ENCODE measurements at places on chromosomes 4 and X.

DNA sequence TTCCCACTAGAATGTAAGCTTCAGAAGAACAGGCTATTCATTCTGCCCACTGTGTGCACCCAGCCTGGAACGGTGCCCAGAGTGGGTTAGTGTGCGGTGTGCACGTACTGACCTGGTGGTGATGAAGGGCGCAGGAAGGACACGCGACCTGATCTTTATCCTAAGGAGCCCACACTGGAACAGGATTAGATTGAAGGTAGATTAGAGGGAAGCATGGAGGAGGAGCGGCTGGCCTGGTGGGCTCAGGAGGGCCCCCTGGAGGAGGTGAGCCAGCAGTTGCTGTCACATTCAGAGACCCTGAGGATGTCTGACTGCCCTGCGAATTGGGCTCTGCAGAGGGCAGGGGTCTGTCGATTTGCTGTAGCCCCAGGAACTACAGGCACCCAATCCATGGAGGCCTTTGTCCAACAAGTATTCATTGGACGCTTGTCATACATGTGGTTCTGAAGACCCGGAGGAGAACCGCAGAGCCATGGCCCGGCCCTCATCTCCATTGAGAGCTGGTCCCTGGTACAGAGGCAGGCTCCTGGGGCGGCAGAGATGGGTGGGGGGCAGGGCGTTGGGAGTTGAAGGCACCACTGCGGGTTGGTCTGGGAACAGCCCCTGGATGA is 73.2 kb downstream of the HTRA3 start:
- DNase-seq: no peak

- no peak for DNase-seq
Observed at GRCh38 chr4:173807347-173807746, 277.3 kb upstream of the HAND2 start.

GRCh38 chrX:139691843-139692505 is 16.0 kb downstream of the MCF2 start:
- DNase-seq: no peak

GRCh38 chr4:96895826-96896225 is 1055.9 kb downstream of the PDHA2 start:
- DNase-seq: no peak

- no peak for DNase-seq
Observed at GRCh38 chr4:112251019-112251643, 19.5 kb downstream of the AP1AR start.

DNA sequence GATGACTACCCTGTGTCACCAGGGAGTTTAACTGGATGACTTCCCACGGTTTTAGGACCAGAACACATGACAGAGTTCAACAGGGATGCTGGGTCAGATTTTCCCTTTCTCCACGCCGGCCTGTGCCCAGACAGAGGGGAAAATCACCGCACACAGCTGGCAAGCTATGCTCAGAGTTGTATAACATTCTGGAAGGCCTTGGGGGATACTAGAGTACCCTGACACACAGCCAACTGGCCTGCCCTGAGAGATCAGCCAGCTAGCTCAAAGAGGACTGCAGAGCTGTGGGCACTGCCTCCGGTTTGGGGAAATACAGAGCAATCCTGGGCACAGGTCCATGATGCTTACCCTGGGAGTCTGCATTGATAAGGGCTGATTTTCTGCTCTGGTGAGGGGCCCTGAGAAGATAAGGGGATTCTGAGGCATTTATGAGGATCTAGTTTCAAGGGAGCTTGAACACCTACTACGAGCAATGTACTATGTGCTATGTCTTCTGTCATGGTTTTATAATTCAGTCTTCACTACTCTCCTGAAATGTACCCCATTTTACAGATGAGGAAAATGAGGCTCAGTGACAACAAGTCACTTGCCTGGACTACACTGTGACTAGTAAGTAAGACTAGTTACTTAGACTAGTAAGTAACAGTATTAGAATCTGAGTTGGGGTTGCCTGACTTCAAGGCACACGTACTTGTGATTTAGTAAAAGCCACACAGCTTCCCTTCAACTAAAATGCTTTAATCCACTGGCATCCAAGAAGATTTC is 14.7 kb downstream of the C4orf54 start:
- no peak for DNase-seq

DNA sequence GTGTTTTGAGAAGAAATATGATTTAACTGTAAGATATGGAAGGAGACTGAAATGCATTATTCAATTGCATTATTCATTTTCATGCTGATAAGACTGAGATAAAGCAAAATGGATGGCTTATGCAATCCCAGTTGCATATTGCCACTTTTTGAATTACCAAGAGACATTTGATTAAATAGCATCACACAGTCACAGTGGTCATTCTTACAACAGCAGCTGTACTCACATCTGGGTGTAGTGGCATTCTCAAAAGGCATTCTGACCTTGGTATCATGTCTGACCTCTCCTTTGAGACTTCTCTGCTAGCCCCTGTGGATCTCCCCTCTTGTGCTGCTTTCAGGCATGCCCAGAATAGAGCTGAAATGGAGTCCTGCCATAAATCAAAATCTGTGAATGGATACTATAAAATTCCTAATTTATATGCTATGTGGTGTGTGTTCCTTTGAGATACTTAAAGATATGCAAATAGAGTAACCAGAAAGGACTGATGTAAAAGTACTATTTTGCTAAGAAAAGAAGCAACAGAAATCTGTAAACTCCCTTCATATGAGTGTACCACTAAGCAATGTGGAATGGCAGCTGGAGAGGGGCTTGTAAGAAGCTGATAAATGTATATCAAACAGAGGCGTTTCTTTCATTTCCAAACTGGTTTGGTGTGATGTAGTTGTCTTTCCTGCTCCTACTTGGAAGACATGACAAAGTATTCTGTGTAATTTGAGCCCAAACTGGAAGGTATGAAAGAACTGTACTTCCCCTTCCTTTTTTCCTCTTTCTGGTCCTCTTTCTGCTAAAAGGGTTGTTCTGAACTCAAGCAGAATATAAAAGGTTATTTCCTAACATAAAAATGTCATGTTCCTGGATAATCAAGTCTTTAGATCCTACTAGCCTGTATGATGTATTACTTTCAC is 25.4 kb upstream of the METAP1 start:
- no peak for DNase-seq

DNA sequence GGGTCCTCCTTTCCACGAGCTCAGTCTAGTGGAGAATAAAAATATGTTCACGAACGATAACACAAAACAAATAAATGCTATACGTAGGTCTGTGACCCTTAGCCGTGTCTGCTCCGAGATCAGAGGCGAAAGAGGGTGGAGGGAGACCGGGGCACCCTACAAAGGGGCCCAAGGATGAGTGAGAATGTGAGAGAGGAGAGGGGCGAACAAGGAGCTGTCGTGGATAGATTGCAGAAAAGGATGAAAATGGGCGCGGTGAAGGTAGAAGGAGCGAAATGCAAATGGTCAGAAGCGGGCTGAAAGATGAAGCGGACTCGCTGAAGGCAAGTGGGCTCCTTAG is 6.2 kb upstream of the ZBTB33 start:
- DNase-seq: no peak

- DNase-seq: no peak
Observed at GRCh38 chrX:121150217-121150616, 102.8 kb downstream of the GLUD2 start.

DNA sequence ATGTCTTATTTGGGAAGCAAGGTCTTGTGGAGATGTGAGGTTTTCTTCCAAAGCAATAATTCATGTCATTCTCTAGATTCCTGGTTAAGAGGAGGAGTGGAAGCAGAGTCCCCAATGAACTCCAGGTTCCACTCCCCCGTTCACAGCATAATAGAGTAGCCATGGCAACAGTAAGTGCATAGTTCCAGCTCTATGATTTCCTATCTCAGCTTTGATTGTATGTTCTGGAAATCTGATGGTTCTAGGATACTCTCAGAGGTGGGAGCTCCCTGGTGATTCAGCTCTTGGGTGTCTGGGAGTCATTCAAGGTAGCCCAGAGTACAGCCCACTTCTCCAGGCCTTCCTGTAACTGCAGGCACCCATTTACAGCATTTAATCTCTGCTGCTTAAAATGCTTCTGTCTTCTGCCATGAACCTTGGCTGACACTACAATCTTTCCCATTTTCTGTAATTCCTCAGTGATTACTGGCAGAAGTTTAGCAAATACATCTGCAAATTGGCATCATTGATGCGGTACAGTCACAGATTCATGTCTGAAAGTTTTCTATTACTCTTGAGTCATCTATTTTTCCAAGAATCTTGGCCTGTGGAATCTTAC is 242.0 kb downstream of the MAPK10 start:
- no peak for DNase-seq

GRCh38 chrX:12984603-12985319 is 9.9 kb downstream of the TMSB4X start:
- peak; percentile 10 for DNase-seq

- no peak for DNase-seq
Observed at GRCh38 chrX:148609515-148610327, 109.3 kb downstream of the AFF2 start.

DNA sequence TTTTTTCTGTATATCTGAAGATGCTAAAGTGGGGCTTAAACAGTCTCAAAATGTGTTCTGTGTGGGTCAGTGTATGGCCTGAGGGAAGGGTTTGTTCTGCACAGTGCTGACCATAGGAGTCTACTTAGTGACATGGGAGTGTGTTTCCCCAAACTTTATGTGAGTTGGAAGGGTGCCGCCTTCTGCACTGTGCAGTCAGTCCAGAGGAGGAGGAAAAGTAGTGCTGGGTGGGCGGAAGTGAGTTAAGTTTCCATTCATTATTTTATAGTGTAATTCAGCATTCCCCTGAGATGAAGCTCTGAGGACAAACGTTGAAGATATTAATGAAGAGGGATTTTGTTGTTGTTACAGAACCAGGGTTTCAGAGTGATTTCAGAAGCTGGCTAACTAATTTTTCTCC is 2.9 kb downstream of the CHST7 start:
- DNase-seq: no peak

GRCh38 chrX:124373348-124373747 is 27.0 kb downstream of the SH2D1A start:
- no peak for DNase-seq

DNA sequence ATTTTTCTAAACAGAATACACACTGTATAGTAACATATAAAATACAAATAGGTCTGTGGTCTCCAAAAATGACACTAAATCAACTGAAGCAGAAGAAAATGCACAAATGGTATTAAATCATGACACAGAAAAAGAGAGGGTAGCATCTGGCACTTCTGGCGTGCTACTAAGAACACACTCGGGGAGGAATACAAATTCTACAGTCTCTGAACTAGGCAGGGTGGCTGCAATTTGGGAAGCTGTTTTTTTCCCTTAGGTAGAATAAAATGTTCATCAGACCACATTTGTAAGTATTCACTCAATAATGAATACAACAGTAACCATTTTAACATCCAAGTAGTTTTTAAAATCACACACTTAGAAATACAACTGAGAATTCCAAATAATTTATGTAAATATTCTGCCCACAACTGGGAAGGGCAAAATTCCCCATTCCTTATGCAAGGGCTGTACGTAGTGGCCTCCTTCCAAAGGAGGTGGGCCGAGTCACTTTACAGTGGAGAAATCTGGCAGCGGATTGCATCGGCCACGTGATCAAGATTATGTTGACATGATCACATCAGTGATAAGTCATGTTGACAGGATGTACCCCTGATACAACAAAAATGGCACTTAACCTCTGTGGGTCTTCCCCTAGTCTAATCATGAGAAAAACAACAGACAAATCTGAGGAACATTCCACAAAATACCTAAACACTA is 101.1 kb downstream of the TSPAN5 start:
- DNase-seq: no peak

- no peak for DNase-seq
Observed at GRCh38 chr4:96164814-96165351, 325.0 kb downstream of the PDHA2 start.

- DNase-seq: no peak
Observed at GRCh38 chr4:123386609-123387008, 10.0 kb upstream of the SPRY1 start.

GRCh38 chr4:142913461-142914030 is 67.4 kb upstream of the INPP4B start:
- no peak for DNase-seq

- no peak for DNase-seq
Observed at GRCh38 chr4:102665527-102665926, 95.2 kb downstream of the MANBA start.

GRCh38 chr4:54746218-54746617 is 88.5 kb downstream of the KIT start:
- peak; percentile 89 for DNase-seq

- no peak for DNase-seq
Observed at GRCh38 chr4:3107691-3108121, 33.2 kb downstream of the HTT start.

DNA sequence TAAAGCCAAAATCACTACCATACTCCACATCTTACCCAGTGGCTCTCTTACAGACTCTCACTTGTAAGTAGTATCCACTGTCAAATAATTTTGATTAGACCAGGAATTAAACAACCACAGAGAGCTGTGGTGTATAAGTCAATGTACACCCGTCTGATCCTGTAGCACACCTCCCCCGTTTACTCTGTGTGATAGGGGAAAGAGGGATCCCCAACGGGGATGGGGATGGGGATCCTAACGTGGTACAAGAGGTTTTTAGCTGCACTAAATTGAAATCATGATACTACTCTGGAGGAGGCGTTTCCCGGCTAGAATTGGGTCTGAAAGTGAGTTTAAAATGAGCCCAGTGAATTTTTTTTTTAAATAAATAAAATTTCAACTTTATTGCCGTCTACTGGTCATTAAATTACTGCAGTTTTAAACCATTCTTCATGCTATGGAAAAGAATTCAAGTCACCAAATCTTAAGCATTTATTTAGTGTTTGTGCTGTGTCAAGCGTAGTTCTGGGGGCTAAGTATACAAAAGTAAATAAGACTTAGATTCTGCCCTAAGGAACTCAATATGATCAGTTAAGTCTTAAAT is 76.6 kb downstream of the INTS12 start:
- DNase-seq: peak; percentile 33

GRCh38 chr4:101071241-101071640 is 276.1 kb downstream of the PPP3CA start:
- DNase-seq: no peak

DNA sequence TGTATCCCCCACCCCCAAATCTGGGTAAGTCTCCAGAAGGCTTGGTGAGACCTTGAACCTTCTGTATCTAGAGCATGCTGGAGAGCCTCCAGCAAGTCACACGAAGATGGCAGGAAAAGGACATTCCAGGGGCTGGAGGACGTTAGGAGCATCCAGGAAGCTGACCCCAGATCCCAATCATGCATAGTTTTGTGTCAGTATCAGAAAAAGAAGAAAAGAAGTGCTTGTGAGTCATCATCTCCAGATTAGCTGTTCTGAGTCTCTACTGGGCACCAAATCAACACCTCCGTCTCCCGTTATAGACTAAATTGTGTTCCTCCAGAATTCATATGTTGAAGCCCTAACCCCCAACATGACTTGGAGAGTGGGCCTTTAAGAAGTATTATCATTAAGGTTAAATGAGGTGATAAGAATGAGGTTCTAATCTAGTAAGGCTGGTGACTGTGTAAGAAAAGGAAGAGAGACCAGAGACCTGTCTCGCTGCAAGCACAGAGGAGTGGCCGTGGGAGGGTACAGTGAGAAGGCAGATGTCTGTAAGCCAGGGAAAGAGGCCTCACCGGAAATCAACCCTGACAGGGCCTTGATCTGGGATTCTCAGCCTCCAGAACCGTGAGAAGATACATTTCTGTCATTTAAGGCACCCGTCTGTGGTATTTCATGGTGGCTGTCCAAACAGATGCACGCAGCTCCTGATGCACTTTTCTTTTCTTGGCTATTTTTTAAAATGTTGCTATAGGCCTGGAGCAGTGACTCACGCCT is 38.1 kb upstream of the CLDN24 start:
- DNase-seq: no peak

- DNase-seq: peak; percentile 30
Observed at GRCh38 chr4:37653601-37654000, 32.6 kb downstream of the RELL1 start.

- DNase-seq: no peak
Observed at GRCh38 chr4:101009471-101009870, 337.9 kb downstream of the PPP3CA start.

- no peak for DNase-seq
Observed at GRCh38 chrX:153778684-153779101, 2.1 kb upstream of the SRPK3 start.
